ENCODE measurements at places on chromosomes 2 and 18. TPM values are rescaled to one million over a fixed set of nuclear protein-coding genes. Genes with fewer than 3 reads are reported as not detected.
A peak's percentile ranks its signal among the peaks of the same experiment; 100 is the strongest.

DNA sequence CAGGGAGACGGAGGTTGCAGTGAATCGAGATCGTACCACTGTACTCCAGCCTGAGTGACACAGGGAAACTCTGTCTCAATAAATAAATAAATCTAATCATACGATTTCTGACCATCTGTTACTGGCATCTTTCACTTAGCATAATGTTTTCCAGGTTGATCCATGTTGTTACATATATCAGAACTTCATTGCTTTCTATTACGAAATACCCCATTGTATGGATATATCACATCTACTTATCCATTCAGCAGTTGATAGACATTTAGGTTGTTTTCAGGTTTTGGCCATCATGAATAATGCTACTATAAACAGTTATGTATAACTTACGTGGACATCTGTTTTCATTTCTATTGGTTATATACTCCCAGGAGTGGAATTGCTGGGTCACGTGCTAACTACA lies 303.9 kb downstream of the PAX3 start:
- H3K4me3 ChIP-seq, result no peak overlapping the region
- no peak for DNase-seq
- no peak overlapping the region for H3K27ac ChIP-seq
- no peaks in the 10 kb centered on the region for H3K4me1 ChIP-seq

GRCh38 chr2:31268344-31268743 lies 34.4 kb downstream of the EHD3 start:
- no peaks in the 10 kb centered on the region for H3K27me3 ChIP-seq
- no peak for DNase-seq
- H3K4me3 ChIP-seq, result no peak overlapping the region
- no peaks in the 10 kb centered on the region for H3K4me1 ChIP-seq
- H3K36me3 ChIP-seq, result no peaks in the 10 kb centered on the region

DNA sequence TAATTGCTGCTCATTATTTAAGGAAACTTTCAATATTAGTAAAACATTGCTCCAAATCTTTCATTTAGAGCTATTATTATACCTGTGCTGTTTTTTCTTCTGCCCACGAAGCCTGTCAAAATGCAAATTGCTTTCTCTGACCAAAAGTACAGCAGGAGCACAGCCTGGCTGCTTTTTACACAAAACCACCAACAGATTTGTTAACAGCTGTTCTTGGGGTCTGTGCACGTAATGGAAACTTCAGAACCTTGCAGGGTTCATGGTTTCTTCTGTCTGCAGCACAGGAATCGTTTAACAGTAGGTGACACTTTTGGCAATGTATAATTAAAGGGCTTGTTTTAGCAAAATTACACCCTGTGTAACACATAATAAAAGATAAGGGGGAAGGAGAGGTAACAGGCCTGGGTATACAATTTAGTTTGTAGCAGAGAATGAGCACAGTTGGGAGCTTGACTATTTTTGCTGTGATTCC lies 447.3 kb downstream of the KCNJ3 start:
- H3K4me1 ChIP-seq, result no peaks in the 10 kb centered on the region

- H3K4me1 ChIP-seq, result no peaks in the 10 kb centered on the region
- DNase-seq, result peak; percentile 21
- H3K27ac ChIP-seq, result no peak overlapping the region
- H3K36me3 ChIP-seq, result no peaks in the 10 kb centered on the region
- H3K27me3 ChIP-seq, result no peaks in the 10 kb centered on the region
Measured at GRCh38 chr2:178208817-178209216, 14.5 kb downstream of the OSBPL6 start.

DNA sequence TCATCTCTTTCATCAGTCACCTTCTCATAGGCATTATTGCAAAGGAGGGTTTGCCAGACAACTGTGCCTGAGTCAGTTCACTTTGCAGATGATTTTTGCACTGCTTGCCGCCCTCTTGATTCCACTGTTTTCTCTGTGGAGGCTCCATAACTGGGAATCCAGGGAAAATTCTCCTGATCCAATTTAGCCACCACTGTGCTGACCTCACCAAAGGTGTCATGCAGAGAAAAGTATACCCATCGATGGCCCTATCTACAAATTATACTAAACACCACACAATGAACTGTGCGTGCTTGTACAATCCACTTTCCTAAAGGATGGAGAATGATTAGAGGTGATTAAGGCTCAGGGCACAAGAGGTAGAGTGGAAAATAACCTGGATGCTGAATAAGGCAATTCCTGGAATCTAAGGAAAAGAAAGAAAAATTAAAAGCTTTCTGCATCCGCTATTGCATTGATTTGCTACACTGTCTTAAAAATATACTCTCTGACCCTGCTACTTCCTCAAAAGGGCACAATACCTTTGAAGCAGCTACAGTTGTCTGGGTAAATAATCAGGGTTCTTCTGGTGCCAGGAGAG lies 409.4 kb downstream of the RIT2 start:
- H3K36me3 ChIP-seq, result no peaks in the 10 kb centered on the region
- no peak for DNase-seq
- no peak overlapping the region for H3K4me3 ChIP-seq
- no peaks in the 10 kb centered on the region for H3K27me3 ChIP-seq
- H3K4me1 ChIP-seq, result no peaks in the 10 kb centered on the region

GRCh38 chr2:232219496-232219870 lies 159.1 kb upstream of the ALPP start:
- H3K27me3 ChIP-seq, result no peaks in the 10 kb centered on the region
- H3K4me3 ChIP-seq, result no peak overlapping the region
- H3K36me3 ChIP-seq, result peaks cover 3% of the 10 kb centered on the region
- no peak overlapping the region for H3K27ac ChIP-seq

- no peak for DNase-seq
- no peaks in the 10 kb centered on the region for H3K36me3 ChIP-seq
- no peaks in the 10 kb centered on the region for H3K4me1 ChIP-seq
- no peak overlapping the region for H3K4me3 ChIP-seq
Measured at GRCh38 chr2:177568893-177569292, 176.3 kb downstream of the AGPS start.

- no peak for DNase-seq
- H3K4me1 ChIP-seq, result no peaks in the 10 kb centered on the region
- no peak overlapping the region for H3K4me3 ChIP-seq
- no peaks in the 10 kb centered on the region for H3K36me3 ChIP-seq
- no peaks in the 10 kb centered on the region for H3K27me3 ChIP-seq
- no peak overlapping the region for H3K27ac ChIP-seq
Measured at GRCh38 chr18:45014047-45014501, 333.4 kb downstream of the SETBP1 start.

DNA sequence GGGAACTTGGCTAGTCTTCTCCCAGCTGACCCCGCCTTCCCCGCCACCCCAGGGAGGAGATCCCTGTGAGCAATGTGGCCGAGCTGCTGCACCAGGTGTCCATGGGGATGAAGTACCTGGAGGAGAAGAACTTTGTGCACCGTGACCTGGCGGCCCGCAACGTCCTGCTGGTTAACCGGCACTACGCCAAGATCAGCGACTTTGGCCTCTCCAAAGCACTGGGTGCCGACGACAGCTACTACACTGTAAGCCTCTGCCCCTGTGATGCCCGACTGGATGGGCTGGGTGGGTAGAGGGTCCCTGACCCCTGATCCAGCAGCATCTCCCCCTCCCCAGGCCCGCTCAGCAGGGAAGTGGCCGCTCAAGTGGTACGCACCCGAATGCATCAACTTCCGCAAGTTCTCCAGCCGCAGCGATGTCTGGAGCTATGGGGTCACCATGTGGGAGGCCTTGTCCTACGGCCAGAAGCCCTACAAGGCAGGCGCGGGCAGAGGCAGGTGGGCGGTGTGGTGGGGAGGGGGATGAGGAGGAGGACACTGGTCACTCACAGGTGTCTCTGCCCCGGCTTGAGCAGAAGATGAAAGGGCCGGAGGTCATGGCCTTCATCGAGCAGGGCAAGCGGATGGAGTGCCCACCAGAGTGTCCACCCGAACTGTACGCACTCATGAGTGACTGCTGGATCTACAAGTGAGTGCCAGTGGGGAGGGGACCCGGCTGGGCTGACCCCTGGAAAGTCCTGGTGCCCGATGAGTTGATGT lies 24.2 kb downstream of the ZAP70 start:
- H3K27ac ChIP-seq, result no peak overlapping the region
- no peak for DNase-seq
- H3K27me3 ChIP-seq, result no peaks in the 10 kb centered on the region
- H3K4me3 ChIP-seq, result no peak overlapping the region

DNA sequence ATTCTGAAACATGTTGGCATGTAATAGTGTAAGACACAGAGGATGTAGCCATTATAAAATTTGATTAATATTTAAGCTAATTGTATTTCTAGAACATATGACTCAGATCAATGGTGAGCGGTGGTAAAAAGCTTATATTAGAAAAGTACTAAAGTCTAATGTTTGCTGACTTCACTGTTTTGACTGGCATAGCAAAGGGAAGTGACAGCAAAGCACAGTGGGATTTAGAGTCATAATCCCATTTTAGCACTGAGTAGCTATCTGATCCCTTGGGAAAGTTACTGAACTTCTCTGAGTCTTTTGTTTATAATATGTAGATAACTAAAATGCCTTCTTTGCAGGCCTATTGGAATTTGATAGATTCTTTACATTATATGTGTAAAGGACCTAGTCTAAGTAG lies 60.4 kb downstream of the KIAA1328 start:
- no peak overlapping the region for H3K4me3 ChIP-seq
- DNase-seq, result no peak
- H3K27me3 ChIP-seq, result no peaks in the 10 kb centered on the region
- no peak overlapping the region for H3K27ac ChIP-seq

GRCh38 chr2:57093020-57093419 lies 909.2 kb downstream of the CCDC85A start:
- no peaks in the 10 kb centered on the region for H3K27me3 ChIP-seq
- no peak overlapping the region for H3K4me3 ChIP-seq
- no peak overlapping the region for H3K27ac ChIP-seq
- no peaks in the 10 kb centered on the region for H3K36me3 ChIP-seq
- DNase-seq, result no peak

GRCh38 chr2:134144081-134144596 lies 109.7 kb upstream of the MGAT5 start:
- no peak for DNase-seq
- no peak overlapping the region for H3K4me3 ChIP-seq
- no peaks in the 10 kb centered on the region for H3K27me3 ChIP-seq
- peaks cover 17% of the 10 kb centered on the region for H3K4me1 ChIP-seq
- no peaks in the 10 kb centered on the region for H3K36me3 ChIP-seq

- no peak overlapping the region for H3K4me3 ChIP-seq
- H3K27ac ChIP-seq, result no peak overlapping the region
- H3K36me3 ChIP-seq, result no peaks in the 10 kb centered on the region
Measured at GRCh38 chr2:213161759-213162515, 10.5 kb upstream of the IKZF2 start.

- no peaks in the 10 kb centered on the region for H3K36me3 ChIP-seq
- no peak for DNase-seq
- no peak overlapping the region for H3K4me3 ChIP-seq
- H3K27ac ChIP-seq, result peak overlapping the region; percentile 67
- no peaks in the 10 kb centered on the region for H3K27me3 ChIP-seq
Measured at GRCh38 chr2:44546459-44547127, 184.8 kb downstream of the CAMKMT start.

DNA sequence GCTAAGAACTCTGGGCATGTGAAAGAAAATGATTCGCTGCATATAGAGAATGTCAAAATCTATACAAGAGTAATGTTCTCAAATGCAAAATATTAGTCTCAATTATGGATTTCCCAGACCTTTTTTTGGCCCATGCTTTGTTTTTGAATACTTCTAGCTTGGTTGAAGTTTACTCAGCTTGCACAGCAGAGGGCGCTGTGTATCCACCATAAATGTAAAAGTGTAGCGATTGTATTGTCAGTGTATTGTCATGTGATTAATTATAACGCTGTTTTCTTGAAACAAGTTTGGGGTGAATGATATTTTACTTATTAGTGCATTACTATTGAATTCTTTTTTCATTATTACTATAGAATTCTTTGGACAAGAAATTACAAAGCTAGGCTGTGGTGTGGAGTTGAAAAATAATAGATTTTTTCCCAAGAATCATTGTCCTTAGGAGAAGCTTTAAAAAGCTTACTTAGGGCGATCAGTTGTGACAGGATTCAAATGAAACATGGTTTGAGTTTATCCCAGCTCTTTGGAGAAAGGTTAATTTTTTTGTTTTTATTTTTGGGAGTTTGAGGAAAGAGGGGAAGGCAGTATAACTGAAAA lies 98.3 kb downstream of the PIK3C3 start:
- no peaks in the 10 kb centered on the region for H3K4me1 ChIP-seq
- H3K27me3 ChIP-seq, result no peaks in the 10 kb centered on the region
- H3K27ac ChIP-seq, result no peak overlapping the region
- H3K36me3 ChIP-seq, result peaks cover 14% of the 10 kb centered on the region
- DNase-seq, result peak; percentile 80

DNA sequence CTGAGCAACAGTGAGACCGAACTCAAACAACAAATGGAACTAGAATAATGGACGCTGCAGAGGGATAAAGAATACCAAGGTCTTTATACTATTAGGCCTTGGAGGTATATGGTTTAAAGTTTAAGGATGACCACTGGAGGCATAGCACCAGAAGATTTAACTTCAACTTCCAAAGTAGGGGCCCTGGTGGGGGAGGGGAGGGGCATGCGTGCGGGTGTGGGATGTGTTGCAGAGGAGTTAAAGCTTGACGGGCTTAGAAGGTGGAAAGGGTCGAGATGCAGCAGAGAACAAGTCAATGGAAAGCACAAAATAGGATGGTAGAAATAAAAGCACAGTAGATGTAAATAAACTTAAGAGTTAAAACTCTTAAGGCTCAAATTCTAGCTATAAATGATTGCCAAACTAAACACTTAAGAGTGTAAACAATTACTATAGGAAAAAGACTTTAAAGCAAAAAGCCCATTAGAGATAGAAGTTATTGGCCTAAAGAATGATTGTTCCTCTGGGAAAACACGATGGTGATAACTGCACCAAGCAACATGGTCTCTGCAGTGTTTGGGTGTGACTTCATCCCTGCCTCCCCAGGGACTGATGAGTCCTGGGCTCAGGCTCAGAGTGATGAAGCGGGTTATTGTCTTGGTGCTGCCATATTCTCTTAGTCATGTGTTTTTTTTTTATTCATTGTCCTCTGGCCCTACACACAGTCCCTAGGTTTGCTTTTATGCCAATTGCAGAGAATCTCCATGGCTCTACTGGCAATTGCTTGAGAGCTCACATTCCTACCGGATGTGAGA lies 13.0 kb downstream of the RRM2 start:
- no peaks in the 10 kb centered on the region for H3K27me3 ChIP-seq
- H3K36me3 ChIP-seq, result no peaks in the 10 kb centered on the region
- no peak overlapping the region for H3K4me3 ChIP-seq
- no peaks in the 10 kb centered on the region for H3K4me1 ChIP-seq
- DNase-seq, result peak; percentile 41
- no peak overlapping the region for H3K27ac ChIP-seq

DNA sequence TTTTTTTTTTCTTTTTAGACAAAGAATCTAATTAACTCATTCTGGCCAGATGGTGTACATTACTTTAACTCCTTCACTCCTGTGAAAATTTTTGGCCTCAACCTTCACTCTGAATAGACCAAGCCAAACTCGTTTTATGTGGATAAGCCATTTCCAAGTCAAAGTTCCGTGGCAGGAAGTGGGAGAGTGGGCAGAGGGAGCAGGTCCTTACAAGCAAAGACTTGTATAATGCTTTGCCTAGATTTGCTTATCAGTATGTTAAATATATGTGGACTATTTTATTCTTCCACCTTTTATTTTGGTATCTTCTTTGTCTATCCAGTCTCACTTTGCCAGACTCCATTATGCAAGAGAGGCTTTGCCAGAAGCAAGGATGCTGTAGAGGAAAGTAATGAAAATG lies 178.1 kb upstream of the TNP1 start:
- H3K4me1 ChIP-seq, result no peaks in the 10 kb centered on the region
- DNase-seq, result no peak
- no peak overlapping the region for H3K4me3 ChIP-seq
- H3K27ac ChIP-seq, result no peak overlapping the region

- peaks cover 23% of the 10 kb centered on the region for H3K4me1 ChIP-seq
- H3K27me3 ChIP-seq, result no peaks in the 10 kb centered on the region
- no peaks in the 10 kb centered on the region for H3K36me3 ChIP-seq
- peak overlapping the region; percentile 8 for H3K4me3 ChIP-seq
- no peak overlapping the region for H3K27ac ChIP-seq
Measured at GRCh38 chr2:188975497-188976102, 1.4 kb downstream of the COL3A1 start.

LINC00305 gene
- 0.21 TPM for total RNA-seq

CPS1 gene
- 139 TPM for total RNA-seq

FAHD2A gene
- total RNA-seq, result 57.7 TPM

FEZ2 gene
- 17.3 TPM for total RNA-seq
